Spinal cord (tissue), 10 donors: ENCODE measurements at places on chromosomes 4 and X. TPM values are rescaled to one million over a fixed set of nuclear protein-coding genes. Genes with fewer than 3 reads are reported as not detected.

DNA sequence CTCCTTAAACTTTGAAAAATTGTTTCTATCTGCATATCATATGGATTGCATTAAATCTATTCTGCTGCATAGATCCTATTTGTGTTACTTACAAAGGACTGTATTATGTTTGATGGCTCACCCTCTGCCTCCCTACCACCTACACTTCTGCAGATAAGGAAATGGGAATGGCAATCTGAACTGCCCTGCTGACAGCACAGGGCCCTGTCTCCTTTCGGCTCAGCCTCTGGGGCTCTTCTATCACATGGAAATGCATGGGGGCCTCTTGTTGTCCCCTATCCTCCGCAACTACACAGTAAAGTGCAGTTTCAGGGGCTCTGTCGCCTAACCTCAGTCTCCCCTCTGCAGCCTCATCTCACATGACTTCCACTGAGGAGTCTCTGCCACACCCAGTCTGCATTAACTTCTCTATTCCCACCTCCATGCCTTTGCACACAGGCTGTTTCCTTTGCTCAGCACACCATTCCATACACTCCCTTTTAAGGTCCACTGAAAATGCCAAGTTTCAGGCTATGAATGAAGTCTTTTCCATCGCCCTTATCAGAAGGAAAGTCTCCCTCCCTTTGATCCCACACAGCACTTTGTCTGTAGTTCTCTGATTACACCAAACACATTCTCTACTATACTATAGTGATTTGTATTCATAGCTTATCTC is 12.5 kb downstream of the RELL1 start:
- DNase-seq: no peak

Gene MAGED4
- total RNA-seq: 55.2 TPM

- no peak for DNase-seq
These were observed 6.8 kb downstream of the PPARGC1A start for GRCh38 chr4:23882976-23883531.

DNA sequence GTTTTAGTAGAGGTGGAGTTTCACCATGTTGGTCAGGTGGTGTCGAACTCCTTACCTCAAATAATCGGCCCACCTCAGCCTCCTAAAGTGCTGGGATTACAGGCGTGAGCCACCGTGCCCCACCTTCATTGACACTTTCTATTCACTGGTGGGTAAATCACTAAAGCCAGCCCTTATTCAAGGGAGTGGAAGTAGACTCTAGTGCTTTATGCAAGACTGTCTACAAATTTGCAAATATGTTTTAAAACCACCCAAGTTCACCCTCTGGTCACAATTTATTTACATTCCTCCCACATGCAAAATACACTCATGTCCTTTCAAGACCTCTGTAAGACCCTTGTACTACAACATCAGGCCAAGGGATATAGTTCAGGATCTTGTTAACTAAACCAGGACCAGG is 45.0 kb downstream of the SLC34A2 start:
- DNase-seq: no peak

- DNase-seq: no peak
These were observed 20.1 kb downstream of the PPP2R2C start for GRCh38 chr4:6452116-6452896.

- DNase-seq: no peak
These were observed 63.6 kb downstream of the SMIM20 start for GRCh38 chr4:25977397-25978170.
